MCF 10A (cell line): ENCODE measurements at places on chromosomes 2 and 18. TPM values are rescaled to one million over a fixed set of nuclear protein-coding genes. Genes with fewer than 3 reads are reported as not detected.

DNA sequence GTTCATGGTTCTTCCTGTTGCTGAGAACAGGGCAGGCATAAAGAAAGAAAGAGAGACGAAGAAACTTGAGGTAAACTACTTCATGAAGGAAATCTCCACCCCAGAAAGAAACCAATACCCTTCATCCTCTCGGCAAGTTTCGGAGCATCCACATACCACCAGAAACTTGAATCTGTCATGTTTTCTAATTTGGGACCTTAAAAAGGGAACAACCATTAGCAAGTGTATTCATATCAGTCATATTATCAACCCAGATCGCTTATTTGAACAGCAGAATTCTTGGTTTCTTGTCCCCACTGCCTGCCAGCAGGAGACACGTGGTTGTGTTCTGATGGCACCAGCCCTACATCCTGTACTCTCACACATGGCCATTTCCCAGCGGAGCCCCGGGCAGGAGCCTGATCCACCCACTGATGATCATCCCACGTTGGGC lies 53.2 kb upstream of the FZD7 start:
- no peaks in the 10 kb centered on the region for H3K4me1 ChIP-seq
- no peaks in the 10 kb centered on the region for H3K27me3 ChIP-seq
- no peak overlapping the region for H3K27ac ChIP-seq
- peaks cover 6% of the 10 kb centered on the region for H3K36me3 ChIP-seq

DNA sequence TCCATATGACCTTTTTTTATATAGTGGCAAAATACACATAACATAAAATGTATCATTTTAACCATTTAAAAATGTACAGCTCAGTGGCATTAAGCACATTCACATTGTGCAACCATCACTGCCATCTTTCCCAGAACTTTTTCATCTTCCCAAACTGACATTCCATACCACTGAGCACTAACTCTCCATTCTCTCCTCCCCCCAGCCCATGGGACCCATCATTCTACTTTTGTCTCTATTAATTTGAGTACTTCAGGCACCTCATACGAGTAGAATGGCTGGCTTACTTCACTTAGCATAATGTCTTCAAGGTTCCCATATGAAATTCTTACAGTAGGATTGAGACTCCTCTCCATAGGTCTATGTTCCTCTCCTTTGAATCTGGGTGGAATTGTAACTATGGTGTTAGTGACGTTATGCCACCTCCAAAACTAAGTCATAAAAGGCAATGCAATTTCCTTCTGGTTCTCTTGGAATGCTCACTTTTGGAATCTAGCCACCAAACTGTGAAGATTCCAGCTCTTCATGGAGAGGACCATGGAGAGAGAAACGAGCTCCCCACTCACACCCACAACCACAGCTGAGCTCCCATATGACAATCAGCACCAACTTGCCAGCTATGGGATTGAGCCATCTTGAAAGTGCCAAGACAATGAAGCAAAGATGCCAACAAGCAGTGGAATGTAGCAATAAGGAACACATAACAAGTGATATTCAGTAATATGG lies 9.8 kb upstream of the DNAJC27 start:
- H3K36me3 ChIP-seq, result peaks cover 7% of the 10 kb centered on the region
- no peaks in the 10 kb centered on the region for H3K27me3 ChIP-seq
- H3K4me1 ChIP-seq, result no peaks in the 10 kb centered on the region

Gene SOWAHC
- 25.6 and 35.3 TPM in 2 replicates for total RNA-seq

GRCh38 chr2:189291460-189291859 lies 111.9 kb upstream of the COL5A2 start:
- peak overlapping the region; percentile 31 for H3K27ac ChIP-seq
- H3K36me3 ChIP-seq, result peaks cover 6% of the 10 kb centered on the region
- peaks cover 12% of the 10 kb centered on the region for H3K4me1 ChIP-seq

Gene DIS3L2
- 32.6 and 47.4 TPM in 2 replicates for total RNA-seq

Gene C1QL2
- total RNA-seq, result not detected in 2 replicates

GRCh38 chr2:9707008-9707407 lies 76.2 kb upstream of the YWHAQ start:
- H3K36me3 ChIP-seq, result no peaks in the 10 kb centered on the region
- no peak for DNase-seq
- H3K4me3 ChIP-seq, result no peak overlapping the region
- H3K27me3 ChIP-seq, result no peaks in the 10 kb centered on the region
- peaks cover 16% of the 10 kb centered on the region for H3K4me1 ChIP-seq

Gene MRPL53
- 115 and 123 TPM in 2 replicates for total RNA-seq

DNA sequence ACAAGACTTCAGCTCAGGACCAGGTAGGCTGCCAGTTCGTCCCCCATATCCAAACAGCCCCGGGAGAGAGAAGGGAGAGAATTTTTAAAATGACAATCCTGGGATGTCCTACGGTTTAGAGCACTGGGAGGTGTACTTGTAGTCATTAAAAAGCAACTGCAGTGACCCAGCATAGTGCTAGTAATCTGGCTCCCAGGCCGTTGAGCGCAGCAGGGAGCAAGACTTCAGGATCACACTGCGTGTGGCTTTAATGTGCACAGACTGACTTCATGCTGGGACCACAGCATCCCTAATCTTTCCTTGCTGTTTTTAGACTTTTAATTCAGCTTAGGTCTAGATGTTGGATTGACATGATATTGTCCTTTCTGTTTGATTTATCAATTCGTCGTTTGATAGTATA lies 219.3 kb upstream of the FOSL2 start:
- H3K4me3 ChIP-seq, result no peak overlapping the region
- peak overlapping the region; percentile 99 for H3K27ac ChIP-seq
- H3K36me3 ChIP-seq, result peaks cover 11% of the 10 kb centered on the region
- DNase-seq, result no peak
- peaks cover 23% of the 10 kb centered on the region for H3K4me1 ChIP-seq
- H3K27me3 ChIP-seq, result no peaks in the 10 kb centered on the region

- H3K27me3 ChIP-seq, result no peaks in the 10 kb centered on the region
- no peak overlapping the region for H3K27ac ChIP-seq
- no peaks in the 10 kb centered on the region for H3K36me3 ChIP-seq
- no peak for DNase-seq
- H3K4me3 ChIP-seq, result no peak overlapping the region
- no peaks in the 10 kb centered on the region for H3K4me1 ChIP-seq
These were observed 196.1 kb upstream of the MYT1L start for GRCh38 chr2:2527148-2527547.

Gene LIMS4
- 1.5 and 1.7 TPM in 2 replicates for total RNA-seq

GRCh38 chr18:51074605-51075004 lies 44.6 kb downstream of the SMAD4 start:
- H3K27me3 ChIP-seq, result no peaks in the 10 kb centered on the region
- H3K27ac ChIP-seq, result no peak overlapping the region
- H3K4me3 ChIP-seq, result no peak overlapping the region
- H3K36me3 ChIP-seq, result peaks cover 69% of the 10 kb centered on the region

GRCh38 chr2:19933351-19933981 lies 31.7 kb upstream of the TTC32 start:
- no peaks in the 10 kb centered on the region for H3K27me3 ChIP-seq
- peak overlapping the region; percentile 91 for H3K27ac ChIP-seq
- peaks cover 26% of the 10 kb centered on the region for H3K36me3 ChIP-seq
- peak; percentile 53 for DNase-seq

GRCh38 chr2:217928324-217929181 lies 74.2 kb downstream of the TNS1 start:
- H3K27ac ChIP-seq, result peak overlapping the region; percentile 59
- no peaks in the 10 kb centered on the region for H3K36me3 ChIP-seq
- H3K27me3 ChIP-seq, result no peaks in the 10 kb centered on the region
- H3K4me1 ChIP-seq, result peaks cover 17% of the 10 kb centered on the region
- no peak for DNase-seq
